Activated CD8-positive, alpha-beta memory T cell treated with anti-CD3 and anti-CD28 coated beads, Interleukin-2, amount 50 U/mL, for 4 hours (primary cell): ENCODE measurements at places on chromosomes 13 and 19.

GRCh38 chr19:30778061-30778460, 405.9 kb downstream of the ZNF536 start:
- no peak for DNase-seq

GRCh38 chr13:88736026-88736425, 1064.9 kb downstream of the SLITRK5 start:
- DNase-seq: no peak

- no peak for DNase-seq
These were observed 1.2 kb downstream of the SLC7A9 start for GRCh38 chr19:32868206-32868950.

DNA sequence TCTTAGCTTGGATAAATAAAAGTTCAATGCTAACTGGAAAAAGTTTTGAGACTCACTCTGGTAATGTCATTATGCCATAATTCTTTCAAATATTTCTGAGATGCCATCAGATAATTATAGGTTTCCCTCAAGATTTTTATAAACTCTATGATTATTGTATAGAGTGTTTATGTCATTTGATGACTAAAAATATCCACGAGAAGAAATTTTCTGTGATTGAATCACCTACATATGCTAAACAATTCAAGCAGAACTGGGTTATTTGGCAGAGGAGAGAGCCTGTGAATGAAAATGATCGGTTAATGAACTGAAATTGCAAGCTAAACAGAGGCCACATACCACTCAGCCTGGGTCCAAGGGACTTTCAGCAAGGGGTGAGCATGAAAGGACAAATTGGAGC, 92.6 kb upstream of the TSC22D1 start:
- DNase-seq: no peak

DNA sequence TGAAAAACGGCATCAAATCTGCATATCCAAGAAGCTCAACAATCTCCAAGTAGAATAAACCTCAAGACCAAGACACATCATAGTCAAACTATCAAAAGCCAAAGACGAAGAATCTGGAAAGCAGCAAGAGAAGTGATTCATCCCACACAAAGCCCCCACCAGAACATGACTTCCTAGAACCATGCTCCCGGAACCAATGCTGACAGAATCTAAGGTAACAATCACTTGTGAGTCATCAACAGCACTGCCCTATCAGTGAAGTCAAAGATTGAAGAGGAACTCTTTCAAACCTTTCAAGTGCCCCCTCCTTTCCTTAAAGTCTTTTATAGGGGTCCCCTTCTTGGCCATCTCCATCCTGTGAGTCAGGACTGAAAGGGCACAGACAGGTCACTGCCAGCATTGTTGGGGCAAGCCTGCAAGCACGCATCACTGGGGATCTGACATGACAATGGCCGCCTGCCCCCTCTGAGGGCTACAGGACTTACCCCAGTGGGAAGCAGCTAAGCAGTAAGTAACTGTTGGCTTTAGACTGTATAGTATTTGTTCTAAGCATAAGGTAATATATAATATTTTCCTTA, at the start of gene CCDC70:
CCDC70 (plus strand) TSS at position 247 of the 578 bp plus-strand sequence. CDS start 3,443 bp downstream, outside the sequence.
- DNase-seq: no peak

GRCh38 chr19:35267353-35267817, 1.4 kb upstream of the USF2 start:
- peak; percentile 59 for DNase-seq

- DNase-seq: no peak
These were observed 236.5 kb downstream of the FOXO1 start for GRCh38 chr13:40429706-40430545.

- no peak for DNase-seq
These were observed 1.7 kb downstream of the ATP13A1 start for GRCh38 chr19:19661675-19662251.

- DNase-seq: no peak
These were observed 1434.7 kb upstream of the PCDH20 start for GRCh38 chr13:62850331-62850730.

GRCh38 chr13:46168783-46169182, 13.2 kb downstream of the LCP1 start:
- DNase-seq: no peak

DNA sequence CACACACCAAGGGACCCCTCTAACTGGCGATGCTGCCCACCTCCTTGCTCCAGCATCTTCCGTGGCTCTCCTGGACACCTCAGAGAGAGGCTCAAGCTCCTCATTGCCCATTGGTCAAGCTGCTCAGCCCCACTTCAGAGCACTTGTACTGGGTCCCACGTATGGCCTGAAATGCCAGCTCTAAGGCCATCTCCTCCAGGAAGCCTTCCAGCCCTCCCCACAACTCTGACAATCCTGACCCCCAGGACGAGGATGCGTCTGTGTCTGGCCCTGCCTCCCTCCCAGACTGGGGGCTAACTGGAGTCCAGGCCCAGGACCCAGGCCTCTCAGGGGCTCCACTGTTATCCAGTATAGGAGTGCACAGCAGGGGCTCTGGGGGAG, 7.9 kb upstream of the HOMER3 start:
- no peak for DNase-seq

DNA sequence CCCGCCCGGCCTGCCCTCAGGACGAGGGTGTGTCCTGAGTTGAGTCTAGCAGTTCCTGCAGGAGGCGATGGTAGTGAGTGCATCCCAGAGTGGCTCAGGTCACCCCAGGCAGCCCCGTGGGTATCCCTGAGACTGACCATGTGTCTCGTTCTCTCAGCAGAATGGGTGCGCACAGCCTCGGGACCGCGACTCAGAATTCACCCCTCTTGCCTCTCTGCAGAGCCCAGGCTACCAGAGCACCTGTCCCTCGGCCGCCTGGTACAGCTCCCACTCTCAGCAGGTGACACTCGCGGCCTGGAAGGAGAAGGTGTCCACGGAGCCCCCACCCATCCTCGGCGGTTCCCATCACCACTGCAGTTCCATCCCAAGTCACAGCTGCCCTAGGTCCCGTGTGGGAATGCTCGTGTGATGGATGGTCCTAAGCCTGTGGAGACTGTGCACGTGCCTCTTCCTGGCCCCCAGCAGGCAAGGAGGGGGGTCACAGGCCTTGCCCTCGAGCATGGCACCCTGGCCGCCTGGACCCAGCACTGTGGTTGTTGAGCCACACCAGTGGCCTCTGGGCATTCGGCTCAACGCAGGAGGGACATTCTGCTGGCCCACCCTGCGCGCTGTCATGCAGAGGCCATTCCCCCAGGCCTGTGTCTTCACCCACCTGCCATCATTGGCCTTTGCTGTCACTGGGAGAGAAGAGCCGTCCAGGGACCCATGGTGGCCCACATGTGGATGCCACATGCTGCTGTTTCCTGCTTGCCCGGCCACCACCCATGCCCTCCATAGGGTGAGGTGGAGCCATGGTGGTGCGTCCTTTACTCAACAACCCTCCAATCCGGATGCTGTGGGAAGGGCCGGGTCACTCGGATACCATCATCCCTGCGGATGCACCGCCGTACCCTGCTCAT, 87.1 kb upstream of the MCF2L start:
- DNase-seq: no peak

- no peak for DNase-seq
These were observed 574 bp downstream of the CYP2S1 start for GRCh38 chr19:41193430-41194156.

GRCh38 chr19:54893406-54893805, 12.5 kb upstream of the NCR1 start:
- no peak for DNase-seq

- no peak for DNase-seq
These were observed 60.2 kb downstream of the ZIC5 start for GRCh38 chr13:99911069-99911964.

DNA sequence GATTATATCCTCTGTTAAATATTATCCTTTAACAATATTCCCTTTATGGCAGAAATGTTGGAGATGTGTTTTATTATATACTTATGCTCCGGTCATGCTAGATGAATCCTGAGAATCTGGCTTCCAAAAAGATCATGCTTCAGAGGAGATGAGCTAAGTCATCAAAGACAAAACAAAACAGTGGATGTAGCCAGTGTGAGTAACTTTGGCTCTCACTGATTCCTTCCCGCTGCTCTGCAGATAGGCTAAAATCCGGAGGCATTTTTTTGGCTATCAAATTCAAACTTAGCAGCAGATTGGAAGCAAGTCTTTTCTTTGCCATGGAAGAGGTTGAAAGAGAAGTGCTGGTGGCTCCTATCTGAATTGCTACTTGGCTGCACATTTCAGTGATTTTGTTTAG, 295.9 kb downstream of the GPC6 start:
- no peak for DNase-seq

DNA sequence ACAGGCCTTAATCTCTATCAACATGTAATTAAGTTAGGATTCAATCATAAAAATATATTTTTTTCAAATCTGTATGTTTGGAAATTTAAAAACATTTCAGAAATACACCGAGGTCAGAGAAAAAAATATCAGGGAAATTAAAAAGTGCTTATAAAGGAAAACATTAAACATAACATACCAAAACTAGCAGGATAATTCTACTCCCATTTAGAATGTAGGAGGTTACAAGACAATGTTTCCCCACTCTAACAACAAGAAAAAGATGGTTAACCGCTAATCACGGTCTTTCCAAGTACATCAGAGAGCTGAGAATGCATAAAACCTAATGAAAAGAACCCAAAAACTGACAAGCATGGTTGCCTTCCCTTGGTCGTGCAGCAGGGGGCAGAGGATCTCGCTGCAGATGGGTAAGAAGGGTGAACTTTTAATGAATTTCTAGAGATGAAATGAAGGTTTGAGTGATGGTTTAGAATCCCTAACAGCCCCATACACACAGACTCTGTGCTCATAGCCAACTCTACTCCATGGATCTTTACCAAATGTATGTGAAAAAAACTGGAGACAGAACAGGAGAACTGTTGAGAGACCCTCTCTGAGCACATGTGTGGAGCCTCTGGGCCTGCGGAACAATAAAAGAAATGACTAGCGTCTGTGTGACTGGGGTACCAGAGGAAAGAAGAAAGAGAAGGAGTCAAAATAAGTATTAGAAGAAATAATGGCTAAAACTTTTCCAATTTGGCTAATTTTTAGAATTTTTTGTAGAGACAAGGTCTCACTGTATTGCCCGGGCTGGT, 51.3 kb upstream of the LSM14A start:
- DNase-seq: peak; percentile 56

DNA sequence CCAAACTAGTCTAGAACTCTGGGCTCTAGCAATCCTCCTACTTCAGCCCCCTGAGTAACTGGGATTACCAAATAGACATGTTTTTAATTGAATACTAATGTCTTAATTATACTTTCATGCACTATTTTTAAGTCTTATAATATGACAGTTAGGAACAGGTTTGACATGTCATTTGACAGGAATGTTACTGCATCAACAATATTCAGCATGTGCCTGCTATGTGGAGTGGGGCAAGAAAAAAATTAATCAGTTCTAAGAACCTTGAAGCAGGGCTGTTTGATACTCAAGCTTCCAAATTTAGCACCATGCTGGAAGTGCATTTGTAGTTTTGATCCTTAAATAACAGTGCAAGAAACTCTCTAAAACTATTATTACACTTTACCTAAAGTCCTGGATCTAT, 265.3 kb downstream of the MZT1 start:
- no peak for DNase-seq

- DNase-seq: no peak
These were observed 10.0 kb downstream of the MED16 start for GRCh38 chr19:882871-883497.

DNA sequence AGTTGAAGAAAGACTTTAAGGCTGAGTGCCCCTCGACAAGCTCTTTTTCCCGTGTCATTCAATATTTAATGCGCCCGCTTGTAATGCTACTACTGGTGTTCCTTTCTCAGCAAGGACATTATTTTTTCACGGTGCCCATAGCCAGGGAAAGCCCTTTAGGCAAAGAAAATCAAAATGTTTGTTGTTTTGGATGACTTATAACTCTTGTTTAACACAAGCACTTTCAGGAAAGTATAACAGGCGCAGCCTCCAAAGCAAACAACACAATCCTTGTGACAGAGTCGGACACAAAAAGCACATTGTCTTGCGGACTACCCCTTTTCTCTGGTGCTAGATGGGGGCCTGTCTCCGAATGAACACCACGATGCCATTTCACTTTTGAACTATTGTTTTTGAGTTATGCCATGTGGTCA, 12.4 kb downstream of the ZIC5 start:
- DNase-seq: no peak

GRCh38 chr19:16496613-16496983, 404 bp downstream of the C19orf44 start:
- no peak for DNase-seq

DNA sequence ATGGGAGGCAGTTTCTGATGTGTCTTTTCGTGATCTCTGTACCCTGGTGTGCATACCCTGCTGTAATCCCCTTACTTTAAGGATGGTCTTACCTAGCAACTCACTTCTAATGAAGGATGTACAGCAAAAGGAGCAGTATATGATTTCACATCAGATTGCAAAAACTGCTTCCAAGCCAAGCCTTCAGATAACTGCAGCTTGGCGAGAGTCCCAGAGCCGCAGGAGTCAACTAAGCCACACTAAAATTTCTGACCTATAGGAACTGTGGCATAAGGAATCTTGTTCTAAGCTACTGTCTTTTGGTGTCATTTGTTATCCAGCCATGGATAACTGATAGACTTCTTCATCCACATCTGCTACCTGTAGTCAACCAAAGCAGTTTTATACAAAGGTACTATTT, 496.7 kb downstream of the GPC6 start:
- no peak for DNase-seq

DNA sequence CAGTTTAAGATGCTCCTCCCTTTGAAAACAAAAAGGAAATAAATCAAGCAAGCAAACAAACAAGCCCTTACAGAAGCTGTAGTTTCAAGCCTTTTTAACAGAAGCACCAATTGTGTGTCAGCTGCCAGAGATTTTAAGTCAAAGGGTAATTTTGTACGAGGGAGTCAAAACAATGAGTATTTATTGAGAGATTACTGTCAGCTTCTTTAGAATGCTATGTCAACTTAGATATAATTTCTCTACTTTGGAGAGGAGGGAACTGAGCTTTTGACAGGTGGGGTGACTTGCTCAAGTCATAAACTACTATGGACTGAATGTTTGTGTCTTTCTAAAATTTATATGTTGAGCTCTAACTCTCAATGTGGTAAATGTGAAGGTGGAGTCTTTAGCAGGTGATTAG, 10.5 kb upstream of the CBY2 start:
- DNase-seq: no peak

- DNase-seq: no peak
These were observed 16.0 kb upstream of the GNA15 start for GRCh38 chr19:3119693-3120380.

DNA sequence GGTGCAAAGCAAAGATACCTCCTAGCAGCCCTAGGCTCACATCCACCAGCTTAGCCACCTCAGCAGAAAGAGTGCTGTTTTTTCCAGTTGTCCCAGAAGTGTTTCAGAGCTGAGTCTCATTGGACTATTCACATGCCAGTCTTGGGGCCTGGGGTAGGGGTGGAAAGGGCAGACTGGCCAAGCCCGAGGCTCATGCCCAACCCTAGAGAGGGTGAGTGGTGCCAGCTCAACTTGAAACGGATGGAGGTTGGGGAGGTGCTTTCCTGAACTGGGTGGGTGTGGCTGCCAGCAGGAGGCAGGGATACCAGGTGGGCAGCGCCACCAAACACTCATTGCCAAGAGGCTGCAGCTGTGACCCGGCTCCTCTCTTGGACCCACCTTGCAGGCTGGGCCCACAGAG, 116.9 kb downstream of the DPF1 start:
- no peak for DNase-seq

GRCh38 chr13:43309311-43309710, 285.9 kb downstream of the DNAJC15 start:
- DNase-seq: no peak
